Activated T-cell treated with anti-CD3 and anti-CD28 coated beads for 1 hour (primary cell): ENCODE measurements at places on chromosomes 3 and 15.

DNA sequence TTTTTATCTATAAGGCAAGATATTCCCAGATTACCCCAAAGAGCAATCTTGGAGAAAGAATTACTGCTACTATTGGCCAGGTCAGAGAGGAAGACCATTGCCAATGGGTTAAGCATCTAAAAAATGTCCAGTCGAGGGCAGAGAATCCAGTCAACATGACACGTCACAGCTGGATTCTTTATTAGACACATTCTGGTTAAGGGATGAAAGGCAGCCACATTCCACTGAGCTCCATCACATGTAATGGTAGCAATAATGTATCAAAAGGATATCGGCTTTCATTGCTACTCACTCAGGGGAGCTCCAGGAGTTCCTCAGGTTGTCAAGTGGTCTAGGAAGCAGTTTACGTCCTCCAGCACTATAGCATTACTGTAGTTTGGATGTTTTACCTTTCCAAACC lies 421.1 kb downstream of the PLOD2 start:
- no peak for DNase-seq

GRCh38 chr15:58240191-58240932 lies 102.2 kb downstream of the AQP9 start:
- DNase-seq: no peak

DNA sequence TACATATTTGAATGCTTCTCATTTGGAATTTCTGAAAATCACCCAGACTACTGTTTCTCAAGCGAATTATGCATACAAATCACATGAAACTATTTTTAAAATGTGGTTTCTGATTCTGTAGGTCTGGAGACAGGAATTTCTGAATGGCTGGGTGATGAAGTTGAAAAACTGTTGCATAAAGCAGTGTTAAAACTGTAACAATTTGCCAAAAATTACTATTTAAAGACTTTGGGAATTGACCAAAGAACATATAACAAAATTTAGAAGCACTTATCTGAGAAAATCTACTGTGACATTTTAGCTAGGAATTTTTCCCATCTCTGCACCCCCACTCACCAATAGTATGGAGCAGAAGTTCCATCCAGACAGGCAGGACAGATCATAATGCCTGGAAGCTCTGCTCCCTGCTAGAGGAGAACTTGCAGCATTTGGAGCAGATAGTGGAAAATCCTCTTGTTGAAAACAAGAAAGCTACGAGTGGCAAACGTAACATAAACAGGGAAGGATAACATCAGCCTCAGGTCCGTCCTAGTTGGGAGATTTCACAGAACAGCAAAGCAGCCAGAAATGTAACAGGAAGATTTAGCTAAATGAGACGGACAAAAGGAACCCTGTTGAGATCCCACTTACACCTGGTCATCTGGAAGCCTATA lies 132.3 kb upstream of the MCTP2 start:
- no peak for DNase-seq

GRCh38 chr15:68203486-68203885 lies 1.6 kb downstream of the CALML4 start:
- DNase-seq: no peak

DNA sequence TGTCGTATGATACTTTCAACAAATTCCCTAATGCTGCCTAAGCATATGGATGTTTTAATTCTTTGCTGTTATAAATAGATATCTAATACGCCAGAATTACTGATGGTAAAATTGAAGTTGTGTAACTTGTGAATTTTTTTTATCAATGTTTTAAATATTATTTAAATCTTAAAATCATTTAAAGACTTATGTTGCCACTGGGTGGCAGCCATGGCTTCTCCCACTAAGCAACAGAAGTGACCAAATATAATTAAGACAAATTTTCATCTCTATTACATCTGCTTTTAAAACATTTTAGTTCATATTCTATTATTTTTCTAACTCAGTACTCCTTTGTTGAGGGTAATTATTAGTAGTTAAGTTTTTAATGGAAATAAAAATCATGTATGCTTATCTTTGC lies 8.1 kb upstream of the IL20RB start:
- no peak for DNase-seq

GRCh38 chr3:78761126-78761525 lies 1006.7 kb downstream of the ROBO1 start:
- DNase-seq: no peak

DNA sequence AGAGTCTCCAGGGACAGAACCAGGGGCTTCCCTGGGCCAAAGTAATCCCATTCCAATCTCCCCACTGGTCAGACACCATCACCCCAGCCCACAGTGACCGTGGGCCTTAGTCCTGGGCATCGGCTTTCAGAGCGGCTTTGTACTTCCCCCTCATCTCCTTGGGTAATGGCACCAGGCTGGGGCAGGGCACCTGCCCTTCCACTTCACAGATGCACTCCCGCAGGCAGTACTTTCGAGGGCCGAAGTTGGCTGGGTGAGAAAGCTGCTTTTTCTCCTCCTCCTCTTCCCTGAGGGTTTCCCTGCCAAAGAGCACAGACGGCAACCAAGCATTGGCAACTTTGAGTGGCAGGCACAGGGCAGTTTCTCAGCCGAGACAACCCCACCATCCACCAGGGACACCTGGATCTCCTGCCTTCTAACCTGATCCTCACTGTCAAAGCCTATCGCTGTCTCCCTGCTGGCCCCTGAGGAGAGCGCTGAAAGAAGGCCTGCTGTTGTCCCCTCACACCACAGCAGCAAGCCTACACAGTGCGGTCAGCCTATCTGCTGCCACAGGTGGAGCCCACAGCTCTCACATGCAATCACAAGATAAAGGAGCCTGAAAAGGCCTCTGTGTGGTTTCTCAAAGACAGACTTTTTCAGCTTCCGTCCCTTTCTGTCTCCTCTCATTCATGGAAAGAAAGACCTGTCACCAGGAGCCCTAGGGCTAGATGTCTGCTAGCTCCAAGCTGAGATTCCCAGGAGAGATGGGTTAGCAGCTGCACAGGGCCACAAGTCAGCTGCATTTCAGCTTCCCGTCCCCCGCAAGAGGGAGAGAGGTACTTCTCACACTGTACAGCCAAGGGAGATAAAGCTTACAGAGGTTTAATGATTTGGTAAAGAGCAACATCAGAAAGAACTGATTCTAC lies 12.5 kb downstream of the MRPS25 start:
- no peak for DNase-seq

- no peak for DNase-seq
Observed at GRCh38 chr3:157134620-157135191, 25.2 kb downstream of the CCNL1 start.

DNA sequence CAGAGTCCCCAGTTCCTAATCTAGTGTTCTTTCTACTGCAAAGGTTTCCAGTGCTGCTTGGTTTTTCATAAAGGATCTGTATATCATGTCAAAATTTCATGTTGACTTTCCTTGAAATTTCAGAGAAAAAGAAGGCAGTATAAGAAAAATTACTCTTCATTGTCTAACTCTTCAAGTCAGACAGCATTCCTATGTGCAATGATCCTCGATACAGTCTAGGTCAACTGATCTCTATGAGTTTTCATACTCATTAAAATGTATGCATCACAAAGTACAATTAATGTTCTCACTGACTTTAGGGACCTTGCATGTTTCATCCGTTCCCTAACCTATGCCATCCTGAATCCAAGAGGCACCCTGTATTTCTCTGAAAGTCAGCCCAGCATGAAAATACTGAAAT lies 317.3 kb downstream of the ZBTB20 start:
- DNase-seq: no peak

GRCh38 chr3:30443756-30444673 lies 162.4 kb upstream of the TGFBR2 start:
- DNase-seq: no peak

- no peak for DNase-seq
Observed at GRCh38 chr3:179589143-179589542, 15.3 kb downstream of the MRPL47 start.

DNA sequence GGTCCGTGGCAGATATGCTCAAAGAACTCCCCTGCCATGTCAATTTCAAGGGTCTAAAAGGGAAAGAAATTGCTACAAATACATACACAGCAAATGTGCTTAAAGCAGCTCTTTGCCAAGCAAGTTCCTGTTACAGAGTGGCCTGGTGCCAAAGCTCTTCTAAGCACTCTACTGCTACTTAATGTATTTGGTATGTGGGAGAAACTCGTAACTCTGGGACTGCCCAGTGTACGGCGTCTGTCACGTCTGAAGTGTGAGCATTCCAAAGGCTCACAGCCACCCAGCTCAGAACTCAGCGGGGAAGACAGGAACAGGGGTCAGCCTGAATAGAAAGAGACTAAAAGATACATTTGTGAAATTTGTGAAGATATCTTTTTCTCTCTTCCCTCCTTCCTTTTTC lies 54.6 kb downstream of the RBMS3 start:
- no peak for DNase-seq

DNA sequence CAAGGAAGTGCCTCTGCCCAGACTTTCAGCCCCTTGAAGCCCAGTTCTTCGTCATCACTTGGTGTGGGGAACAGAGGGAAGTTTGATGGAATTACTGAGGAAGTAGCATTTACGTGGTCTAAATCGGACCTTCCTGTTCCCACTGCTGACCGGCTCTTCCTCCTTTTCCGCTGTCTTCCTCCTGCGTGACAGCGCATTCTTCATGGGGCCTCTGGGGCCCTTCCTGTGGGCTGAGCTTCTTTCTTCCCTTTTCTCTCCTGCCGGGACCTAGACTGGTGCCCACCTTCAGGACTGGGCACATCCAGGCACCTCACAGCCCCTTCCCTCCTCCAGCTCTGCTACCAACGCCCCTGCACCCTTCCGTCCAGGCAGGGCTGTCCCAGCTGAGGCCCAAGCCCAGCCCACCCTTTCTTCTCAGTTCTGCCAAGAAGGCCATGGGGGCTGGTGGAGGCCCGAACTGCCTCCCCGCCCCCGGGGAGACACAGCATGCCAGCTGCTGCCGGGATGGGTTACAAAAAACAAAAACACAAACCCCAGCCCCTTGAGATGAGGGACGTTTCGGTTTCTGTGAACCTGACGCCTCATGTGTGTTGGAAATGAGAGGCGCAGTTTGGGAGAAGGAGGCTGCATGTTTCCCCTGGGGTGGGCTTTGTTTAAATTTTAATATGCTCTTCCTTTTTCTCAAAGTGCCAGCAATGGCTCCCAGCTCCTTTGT lies 19.1 kb downstream of the ZNF710 start:
- no peak for DNase-seq

DNA sequence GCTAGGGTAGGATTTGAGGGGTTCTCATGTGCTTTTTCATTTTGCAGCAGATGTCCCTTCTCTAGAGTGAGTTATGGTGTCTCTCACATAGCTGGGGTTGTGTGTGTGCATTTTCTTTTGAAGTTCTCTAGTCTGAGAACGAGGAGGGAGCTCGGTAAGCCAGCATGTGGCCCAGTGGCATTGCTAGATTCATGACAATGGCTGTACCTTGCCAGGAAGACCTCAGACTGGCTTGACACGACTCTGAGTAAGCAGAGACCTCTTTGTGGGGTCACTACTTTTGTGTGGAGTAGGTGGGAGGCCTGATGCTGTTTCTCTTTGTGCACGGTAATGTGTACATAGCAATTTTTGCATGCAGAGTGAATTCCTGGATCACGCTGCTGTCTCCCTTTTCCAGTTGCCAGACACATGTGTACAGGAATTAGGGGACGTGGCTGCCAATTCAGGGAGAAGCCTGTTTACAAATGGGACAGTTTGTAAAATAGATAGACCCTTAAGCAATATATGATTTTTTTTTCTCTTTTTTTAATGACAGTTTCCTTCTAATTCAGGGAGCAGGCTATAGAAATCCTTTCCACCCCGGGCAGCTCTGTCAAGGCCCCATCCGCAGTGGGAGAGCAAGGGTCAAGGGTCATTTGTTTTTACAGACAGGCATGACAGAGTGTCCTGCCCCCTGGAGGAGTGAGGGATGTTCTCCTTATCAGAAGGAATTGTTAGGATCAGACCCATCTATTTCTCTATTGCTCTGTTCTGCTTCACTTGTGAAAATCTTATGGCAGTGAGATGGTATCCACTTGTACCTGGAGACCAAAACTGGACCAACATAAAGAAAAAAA lies 4.6 kb downstream of the CACNA1D start:
- DNase-seq: no peak

DNA sequence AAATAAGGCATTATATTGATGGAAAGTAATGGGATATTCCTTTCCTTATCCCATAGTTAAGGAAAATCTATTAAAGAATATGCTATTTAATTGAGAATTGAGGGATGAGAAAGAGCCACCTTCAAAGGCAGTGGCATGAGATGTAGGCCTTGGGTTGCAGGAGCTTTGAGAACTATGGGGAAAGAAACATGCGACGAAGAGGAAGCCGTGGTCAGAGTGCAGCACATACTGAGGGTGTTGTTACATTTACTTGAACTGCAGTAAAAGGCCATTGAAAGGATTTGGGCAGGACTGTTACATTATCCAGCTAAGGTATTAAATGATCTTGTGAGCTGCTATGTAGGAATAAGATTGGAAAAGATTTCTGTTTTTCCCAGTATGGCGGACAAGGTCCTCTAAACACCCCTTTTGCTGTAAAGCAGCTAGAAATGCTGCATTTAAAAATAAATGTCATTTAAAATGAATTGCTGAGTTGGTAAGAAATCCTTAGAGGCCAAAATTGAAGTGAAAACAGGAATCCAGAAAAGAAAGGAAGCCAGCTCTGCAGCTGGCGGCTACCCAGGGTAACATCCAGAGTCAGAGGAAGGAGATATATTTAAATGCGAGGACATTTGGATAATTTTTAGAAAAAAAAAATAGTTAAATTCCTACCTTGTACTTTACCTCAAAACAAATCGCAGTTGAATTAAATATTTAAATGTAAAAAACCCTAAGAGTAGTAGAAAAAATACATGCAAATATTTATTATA lies 61.7 kb downstream of the IL1RAP start:
- no peak for DNase-seq

DNA sequence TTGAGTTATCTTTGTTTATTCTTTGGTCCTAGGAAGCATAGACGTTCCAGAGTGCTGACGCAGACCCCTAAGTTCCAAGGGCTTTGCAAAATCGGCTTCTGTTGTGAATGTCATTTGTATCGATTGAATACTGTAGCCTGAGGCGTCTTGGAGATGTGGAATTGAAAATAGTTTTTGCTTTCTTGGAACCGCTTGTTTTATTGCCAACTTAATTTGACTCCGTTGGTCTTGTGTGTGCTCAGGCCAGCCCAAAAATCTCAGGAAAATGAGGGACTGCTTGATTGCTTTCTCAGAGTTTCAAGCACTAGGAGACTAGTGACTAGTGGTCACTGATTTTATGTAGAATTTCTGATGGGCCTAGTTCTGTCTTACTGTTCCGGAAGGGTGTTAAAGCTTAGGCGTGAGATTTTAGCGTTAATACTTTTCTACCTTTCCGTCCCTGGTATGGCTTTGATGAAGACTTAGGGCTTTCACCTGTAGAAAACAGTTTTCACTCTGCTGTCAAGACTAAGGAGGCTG lies 263 bp upstream of the UTS2B start:
- DNase-seq: no peak

DNA sequence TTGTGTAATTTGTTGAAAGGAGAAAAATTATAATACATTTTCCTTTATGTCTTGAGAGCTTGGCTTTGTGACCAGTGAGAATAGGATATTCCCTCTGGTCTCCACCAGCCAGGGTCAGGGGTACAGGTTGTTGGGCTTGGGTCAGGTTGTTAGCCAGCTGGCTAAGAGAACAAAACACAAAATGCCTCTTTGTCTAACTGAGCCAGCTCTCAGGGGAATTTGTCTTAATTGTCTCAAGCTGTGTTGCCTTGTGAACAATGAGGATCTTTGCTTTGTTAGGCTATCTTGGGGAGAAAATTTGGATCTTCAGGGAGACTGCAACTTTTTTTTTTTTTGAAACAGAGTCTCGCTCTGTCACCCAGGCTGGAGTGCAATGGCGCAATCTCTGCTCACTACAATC lies 17.7 kb upstream of the GK5 start:
- no peak for DNase-seq

- DNase-seq: no peak
Observed at GRCh38 chr15:82570721-82571508, 30.7 kb upstream of the RPS17 start.
